Activated naive CD8-positive, alpha-beta T cell treated with anti-CD3 and anti-CD28 coated beads, Interleukin-2, amount 10 ng/mL, durations not matched to agents 7 days and 5 days (primary cell): ENCODE measurements at places on chromosomes 11 and 22. TPM values are rescaled to one million over a fixed set of nuclear protein-coding genes. Genes with fewer than 3 reads are reported as not detected.

LGALS1 gene
- 1,082 TPM for total RNA-seq

DNA sequence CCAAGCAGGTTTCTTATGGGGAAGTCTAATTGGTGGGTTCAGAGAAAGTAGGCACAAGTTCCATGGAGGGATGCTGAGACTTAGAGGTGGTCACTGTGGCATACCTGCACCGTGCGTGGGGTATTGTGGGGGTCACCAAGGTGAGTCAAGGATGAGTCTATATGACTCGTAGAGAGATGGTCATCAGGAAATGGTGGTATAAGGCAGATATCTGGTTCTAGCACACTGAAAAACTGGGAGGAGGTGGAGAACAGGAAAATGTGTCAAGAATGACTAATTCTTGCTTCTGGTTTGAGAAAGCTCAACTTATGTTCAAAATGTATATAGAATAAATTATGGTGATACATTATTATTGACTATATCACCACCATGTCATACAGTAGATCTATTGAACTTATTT is 258.1 kb downstream of the RAB38 start:
- H3K4me1 ChIP-seq: no peaks in the 10 kb centered on the region
- H3K27me3 ChIP-seq: no peaks in the 10 kb centered on the region
- DNase-seq: no peak
- no peak overlapping the region for H3K4me3 ChIP-seq

- peaks cover 34% of the 10 kb centered on the region for H3K27me3 ChIP-seq
- peaks cover 10% of the 10 kb centered on the region for H3K4me1 ChIP-seq
- H3K36me3 ChIP-seq: no peaks in the 10 kb centered on the region
- DNase-seq: no peak
- no peak overlapping the region for H3K27ac ChIP-seq
Observed at GRCh38 chr11:126167488-126167887, 44.0 kb downstream of the RPUSD4 start.

GRCh38 chr22:20728523-20729190 is 45.3 kb upstream of the SERPIND1 start:
- H3K4me3 ChIP-seq: no peak overlapping the region
- peaks cover 2% of the 10 kb centered on the region for H3K27me3 ChIP-seq
- H3K4me1 ChIP-seq: no peaks in the 10 kb centered on the region
- no peak overlapping the region for H3K27ac ChIP-seq
- no peak for DNase-seq

- H3K4me1 ChIP-seq: no peaks in the 10 kb centered on the region
- DNase-seq: no peak
- no peaks in the 10 kb centered on the region for H3K36me3 ChIP-seq
- H3K27me3 ChIP-seq: no peaks in the 10 kb centered on the region
- H3K27ac ChIP-seq: no peak overlapping the region
- H3K4me3 ChIP-seq: no peak overlapping the region
Observed at GRCh38 chr11:40241524-40242051, 1217.9 kb downstream of the LRRC4C start.

DNA sequence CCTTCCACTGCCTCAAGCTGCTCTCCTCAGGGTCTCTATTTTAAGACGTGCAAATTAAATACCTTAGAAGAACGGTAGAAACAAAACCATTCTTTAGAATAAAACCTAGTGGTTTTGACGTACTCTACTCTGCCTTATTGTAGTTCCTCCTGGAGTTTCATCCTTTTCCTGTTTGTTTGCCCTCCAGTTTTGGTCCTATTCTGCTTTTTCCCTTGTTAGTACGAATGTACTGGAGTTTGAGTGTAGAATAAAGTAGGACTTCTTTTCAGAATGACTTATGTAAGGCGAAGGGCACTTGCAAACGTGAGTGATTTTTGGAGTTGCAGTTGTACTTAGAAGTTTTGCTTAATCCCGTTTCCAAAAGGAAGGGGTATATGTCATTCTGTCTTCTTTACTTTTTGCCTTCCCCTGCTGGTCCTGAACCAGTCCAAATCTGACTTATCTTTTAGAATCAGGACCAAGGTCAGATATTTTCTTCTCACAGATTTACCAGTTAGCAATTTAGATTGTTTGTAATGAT is 1.4 kb downstream of the SIK2 start:
- peaks cover 1% of the 10 kb centered on the region for H3K27me3 ChIP-seq
- peak overlapping the region; percentile 93 for H3K27ac ChIP-seq
- peak overlapping the region; percentile 97 for H3K4me3 ChIP-seq
- peaks cover 27% of the 10 kb centered on the region for H3K4me1 ChIP-seq
- DNase-seq: no peak

DNA sequence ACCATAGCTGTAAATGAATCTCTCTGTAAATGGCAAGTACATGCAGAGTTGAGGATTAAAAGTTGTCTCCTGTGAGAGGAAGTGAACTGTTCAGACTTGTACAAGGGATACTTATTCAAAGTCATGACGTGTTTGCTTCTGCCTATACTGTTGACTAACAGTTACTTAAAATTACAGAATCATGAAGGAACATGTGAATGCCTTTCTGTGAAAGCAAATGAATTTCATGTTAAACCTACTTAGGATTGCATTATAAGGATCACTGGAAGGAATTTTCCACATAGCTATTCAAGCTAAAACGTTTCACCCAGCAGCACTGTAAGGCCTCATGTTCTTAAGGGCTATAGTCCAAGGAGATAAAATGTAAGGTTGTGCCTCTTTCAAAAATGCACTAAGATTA is 93.4 kb upstream of the BIRC3 start:
- no peak overlapping the region for H3K27ac ChIP-seq
- DNase-seq: no peak
- H3K36me3 ChIP-seq: no peaks in the 10 kb centered on the region
- no peaks in the 10 kb centered on the region for H3K4me1 ChIP-seq
- no peak overlapping the region for H3K4me3 ChIP-seq
